ENCODE measurements at places on chromosomes 1 and 21.

GRCh38 chr1:107821340-107821739, 143.6 kb downstream of the VAV3 start:
- DNase-seq: peak; percentile 19

DNA sequence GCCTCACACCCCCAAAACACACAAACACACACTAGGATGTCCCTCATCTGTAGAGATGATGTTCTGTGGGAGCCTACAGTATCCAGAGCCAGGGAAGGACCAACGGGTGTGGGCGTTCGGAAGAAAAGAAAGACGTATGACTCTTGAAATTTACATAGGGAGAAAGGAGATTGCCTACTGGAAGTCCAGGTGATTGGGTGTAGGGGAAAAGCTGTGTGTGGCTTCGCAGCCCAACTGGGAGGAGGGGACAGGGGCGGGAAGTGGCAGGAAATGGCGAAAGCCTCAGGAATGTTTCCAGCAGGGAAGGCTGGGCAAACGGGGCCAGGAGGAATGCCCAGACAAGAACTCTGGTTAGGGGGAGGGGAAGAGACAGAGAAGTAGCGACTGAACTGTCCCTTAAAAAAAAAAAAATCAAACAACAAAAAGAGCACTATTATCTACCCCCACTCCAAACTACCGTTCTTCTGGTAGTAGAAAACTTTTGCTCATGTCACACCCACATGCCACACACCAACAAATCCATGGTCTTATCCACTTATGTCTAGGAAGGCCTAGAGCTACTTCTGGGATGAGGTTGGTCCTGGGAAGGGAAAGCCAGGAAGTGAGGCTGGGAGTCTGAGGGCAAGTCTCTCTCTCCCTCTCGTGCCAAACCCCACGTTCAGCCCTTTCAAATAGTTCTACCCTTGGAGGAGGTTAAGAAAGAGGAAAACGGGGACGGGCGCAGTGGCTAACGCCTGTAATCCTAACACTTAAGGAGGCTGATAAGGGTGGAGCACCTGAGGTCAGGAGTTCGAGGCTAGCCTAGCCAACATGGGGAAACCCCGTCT, 1.8 kb upstream of the CKS1B start:
- peak; percentile 93 for DNase-seq

DNA sequence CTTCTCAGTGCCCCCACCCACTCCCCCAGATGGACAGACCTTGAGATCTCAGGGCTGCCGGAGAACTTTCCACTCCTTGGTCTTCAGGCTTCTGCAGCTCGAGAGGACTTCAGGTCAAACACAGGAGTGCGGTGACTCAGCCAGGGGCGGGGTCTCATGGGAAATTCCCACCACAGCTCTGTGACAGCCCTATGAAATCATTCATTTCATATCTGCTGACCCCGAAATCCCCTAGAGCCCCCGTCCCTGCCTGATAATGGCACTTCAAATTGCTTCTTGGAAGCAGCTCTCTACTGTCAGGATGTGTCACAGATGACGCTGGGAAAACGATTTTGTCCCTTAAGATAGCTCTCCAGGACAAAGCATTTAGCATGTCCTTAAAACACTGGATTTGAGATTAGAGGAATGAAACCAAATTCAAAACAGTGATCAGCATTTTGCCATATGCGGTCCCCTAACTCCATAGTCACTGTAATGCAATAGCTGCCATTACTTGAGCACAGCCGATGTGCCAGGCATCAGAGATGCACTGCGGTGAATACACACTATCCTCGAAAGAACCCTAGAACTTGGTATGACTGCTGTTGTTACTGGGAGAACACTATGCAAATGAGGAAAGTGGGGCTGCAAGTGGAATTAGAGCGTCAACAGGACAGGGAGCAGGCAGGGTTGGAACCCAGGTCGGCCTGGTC, at the start of gene TNFRSF9:
TNFRSF9 (minus strand) TSS at position 95 of the 692 bp plus-strand sequence. CDS start 845 bp downstream, outside the sequence.
- DNase-seq: peak; percentile 24

GRCh38 chr1:89873770-89874169, 52.9 kb downstream of the LRRC8D start:
- peak; percentile 57 for DNase-seq

DNA sequence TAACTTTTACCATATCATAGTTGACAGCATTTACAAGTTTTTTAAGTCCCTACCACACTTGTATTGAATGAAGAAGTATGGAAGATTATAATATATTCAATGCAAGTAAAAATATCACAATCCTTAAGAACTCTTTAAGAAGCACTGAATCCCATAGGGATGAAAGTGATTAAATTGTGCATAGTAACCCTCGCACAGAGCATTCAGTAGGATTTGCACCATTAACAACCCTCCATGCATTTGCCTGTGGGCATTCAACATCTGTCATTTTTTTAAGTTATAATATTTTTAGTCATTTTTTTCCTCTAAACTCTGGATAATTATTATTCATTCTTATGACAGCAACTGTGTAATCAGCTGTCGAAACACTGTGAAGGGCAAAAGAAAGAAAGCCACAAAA, 10.1 kb downstream of the SELE start:
- DNase-seq: no peak

DNA sequence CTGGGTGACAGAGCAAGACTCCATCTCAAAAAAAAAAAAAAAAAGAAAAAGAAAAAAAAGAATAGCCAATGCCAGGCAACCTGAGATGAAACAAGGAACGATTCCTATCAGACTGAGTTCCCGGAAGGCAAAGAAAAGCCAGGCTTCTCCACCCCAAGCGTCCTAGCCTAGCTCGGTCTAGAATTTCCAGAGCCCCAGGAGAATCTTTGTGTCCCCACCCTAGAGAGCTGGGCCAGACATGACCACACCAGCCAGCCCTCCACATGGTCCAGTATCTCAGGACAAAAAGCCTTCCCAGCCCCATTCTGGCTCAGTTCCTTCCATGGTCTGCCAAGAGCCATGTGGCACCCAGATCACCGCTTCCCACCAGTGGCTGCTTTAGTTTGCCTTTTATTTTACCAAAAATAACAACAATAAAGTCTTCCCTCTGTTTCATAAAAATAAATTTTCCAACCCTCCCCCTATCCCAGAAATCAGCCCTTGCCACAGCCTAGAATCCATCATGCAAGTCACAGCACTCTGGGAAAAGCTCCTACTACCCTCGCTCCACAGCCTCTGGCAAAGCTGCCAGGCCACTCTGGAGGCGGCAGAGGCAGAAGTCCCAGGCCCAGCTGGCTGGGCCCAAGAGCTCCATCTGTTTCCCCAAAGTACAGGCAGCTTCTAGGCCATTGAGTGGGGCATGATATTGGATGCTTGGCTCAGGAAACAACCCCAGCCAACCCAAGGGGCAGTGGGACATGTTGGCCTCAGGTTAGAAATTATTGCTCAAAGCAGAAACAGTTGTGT, 3.5 kb upstream of the MKNK1 start:
- no peak for DNase-seq

DNA sequence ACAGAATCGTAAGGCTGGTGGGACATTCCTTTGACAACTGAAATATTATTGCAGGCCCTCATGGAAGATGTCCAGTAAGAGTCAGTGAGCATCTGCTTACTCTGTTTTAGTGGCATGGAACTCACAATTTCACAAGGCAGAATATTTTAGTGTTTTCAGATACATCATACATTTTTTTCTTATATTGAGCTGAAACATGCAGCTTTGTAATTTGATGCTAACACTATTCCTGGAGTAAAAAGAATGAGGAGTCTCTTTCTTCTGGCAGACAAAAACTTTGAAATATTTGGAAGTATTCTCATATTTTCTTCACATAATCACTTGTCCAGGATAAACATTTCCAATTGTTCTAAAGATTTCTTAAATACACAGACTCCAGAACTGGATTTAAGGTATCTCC, 17.7 kb downstream of the CLDN17 start:
- DNase-seq: no peak

- DNase-seq: peak; percentile 86
Measured at GRCh38 chr1:1304331-1305299, 3.1 kb downstream of the ACAP3 start.

DNA sequence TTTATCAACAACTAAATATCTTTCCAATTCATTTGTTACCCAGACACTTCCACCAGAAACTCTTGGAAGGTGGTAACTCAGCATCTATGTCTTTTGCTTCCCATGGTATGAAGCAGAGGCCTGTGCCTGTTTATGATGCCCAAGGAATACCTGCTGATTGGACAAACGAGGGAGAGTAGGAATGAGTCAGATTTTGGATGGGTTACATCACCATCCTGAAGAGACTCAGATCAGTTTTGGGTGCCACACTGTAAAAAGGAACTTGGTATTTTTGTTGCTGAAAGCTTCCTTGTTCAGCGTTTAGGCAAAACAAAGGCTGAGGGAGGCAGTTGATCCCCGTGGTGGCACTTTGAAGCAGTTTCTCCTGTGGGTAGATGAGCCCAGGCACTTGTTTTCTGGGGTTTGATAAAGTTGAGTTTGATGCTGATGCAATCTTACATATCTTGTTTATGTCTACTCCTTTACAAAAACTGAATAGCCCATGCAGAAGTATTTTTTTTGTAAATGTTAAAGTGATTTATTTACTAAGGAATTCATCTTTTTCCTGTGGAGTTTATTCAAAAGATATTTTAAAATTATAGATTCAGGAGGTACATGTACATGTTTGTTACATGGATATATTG, 26.7 kb upstream of the CYP4X1 start:
- no peak for DNase-seq

DNA sequence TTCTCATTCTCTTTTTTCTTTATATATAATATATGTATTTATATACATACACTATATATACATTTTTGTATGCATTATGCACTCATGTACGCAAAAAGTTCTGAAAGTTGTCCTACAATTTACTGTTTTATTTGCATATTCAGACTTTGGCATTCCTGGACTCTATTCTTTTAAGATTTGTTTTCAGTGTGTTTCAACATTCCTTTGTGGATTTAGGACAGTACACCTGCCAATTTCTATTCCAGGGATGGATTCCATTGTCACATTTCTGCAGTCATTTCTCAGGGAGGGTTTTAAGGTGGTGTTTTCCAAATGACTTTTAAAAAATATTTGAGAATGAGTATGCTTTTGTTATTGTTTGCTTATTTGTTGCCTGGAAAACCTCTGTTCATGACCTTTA, 76.2 kb downstream of the TPR start:
- DNase-seq: no peak

- no peak for DNase-seq
Measured at GRCh38 chr1:201565024-201565730, 26.2 kb downstream of the NAV1 start.

DNA sequence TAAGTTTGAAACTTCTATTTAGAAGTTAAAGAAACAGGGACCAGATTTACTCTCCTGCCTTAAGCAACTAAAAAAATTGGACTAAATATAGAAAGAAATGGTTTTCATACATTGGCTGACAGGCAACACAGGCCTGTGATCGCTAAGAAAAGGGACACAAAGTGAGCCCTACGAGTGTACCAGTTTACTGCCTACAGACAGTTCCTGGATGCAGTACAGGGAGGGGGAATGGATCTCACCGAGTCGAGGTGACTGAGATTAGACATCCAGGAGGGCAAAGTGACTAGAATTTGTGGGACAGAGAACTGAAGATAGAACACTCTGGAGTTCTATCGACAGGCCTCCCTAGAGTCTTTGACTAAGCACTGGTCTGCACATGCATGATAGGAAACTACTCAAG, 16.0 kb downstream of the PHC2 start:
- no peak for DNase-seq

DNA sequence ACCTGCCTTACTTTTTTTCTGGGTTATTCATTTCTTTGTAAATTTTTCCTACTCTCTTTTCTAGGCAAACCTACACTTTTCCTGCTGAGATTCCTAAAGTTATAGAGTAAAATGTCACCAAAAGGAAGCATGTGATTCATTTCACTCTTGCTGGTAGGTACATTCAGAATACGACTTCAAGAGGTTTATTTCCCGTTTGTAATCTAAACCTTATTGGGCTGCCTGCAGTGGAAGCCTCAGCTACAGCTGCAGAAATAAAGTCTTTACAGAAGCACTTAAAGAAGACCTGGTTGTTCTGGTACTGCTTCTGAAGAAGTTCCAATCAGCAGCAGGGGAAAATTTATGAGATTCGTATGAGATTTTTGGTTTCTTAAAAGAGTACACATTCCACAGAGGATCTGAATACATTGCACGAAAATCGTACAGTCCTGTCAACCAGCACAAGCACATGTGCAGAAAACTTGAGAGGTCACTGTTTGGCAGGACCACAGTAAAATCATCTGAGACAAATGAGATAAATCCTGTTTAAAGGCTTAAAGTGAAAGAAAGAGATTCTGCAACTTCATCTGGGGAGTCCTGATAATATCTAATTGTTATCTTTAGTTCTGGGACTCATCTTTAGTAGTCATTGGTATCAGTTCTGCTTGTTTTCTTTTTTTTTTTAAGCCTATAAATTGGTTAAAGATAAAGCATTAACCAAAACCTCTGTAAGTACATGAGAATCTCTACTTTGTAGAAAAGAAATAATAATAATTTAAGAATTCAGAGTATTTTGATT, 109.9 kb upstream of the ADGRL2 start:
- DNase-seq: no peak

DNA sequence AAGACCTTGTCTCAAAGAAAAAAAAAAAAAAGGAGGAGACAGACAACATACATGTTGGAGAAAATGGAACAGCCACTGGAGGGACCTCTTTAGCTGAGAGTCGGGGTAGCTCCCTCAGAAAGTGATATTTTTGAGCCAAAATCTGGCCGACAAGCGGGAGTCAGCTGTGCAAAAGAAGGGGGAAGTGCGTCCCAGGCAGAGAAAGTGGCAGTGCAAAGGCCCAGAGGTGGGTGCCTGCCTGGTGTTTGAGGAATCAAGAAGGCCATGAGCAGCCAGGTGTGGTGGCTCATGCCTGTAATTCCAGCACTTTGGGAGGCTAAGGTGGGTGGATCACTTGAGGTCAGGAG, 6.1 kb upstream of the CROCC start:
- no peak for DNase-seq

DNA sequence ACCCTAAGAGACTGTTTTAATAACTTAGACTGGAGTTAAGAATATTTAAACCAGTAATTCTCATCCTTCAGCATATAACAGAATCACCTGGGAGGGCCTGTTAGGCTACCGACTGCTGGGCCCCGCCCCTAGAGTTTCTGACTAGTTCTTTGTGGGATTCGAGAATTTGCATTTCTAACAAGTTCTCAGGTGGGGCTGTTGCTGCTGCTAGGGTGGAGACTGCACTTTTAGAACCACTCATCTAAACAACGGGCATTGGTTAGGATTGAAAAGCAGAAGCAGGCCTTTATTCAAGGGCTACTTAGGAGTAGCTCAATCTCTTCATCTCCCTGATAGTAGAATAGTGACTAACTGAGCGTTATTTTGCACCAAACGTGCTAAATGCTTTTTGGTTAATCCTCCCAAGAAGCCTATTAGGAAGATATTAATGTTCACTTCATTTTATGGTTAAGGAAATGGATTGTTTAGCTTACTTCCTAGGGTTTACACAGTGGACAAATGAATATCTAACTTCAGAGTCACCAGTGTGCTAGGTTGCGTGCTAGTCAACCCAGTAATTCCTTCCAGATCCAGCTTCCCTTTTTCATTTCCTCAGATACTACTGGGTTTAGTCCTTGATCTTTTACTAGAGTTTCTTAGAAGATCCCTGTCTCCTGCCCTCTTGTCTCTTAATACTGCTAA, 31.1 kb upstream of the UAP1 start:
- DNase-seq: no peak

- DNase-seq: no peak
Measured at GRCh38 chr1:39080269-39080826, 54.2 kb downstream of the NDUFS5 start.

Measured in myocyte (in vitro differentiated cells).